ENCODE measurements at places on chromosomes 12 and 14. TPM values are rescaled to one million over a fixed set of nuclear protein-coding genes. Genes with fewer than 3 reads are reported as not detected.

PTPRO gene
- total RNA-seq, result not detected

GDF3 gene
- not detected for total RNA-seq

AQP6 gene
- total RNA-seq, result not detected

SIX1 gene
- not detected for total RNA-seq

LTBP2 gene
- 0.73 TPM for total RNA-seq

AKAP3 gene
- 0.71 TPM for total RNA-seq

AHNAK2 gene
- not detected for total RNA-seq

SOAT2 gene
- not detected for total RNA-seq

TAS2R9 gene
- total RNA-seq, result not detected

CAPZA3 gene
- not detected for total RNA-seq

TOX4 gene
- total RNA-seq, result 92.0 TPM

GRCh38 chr12:1481906-1482305, 112.5 kb downstream of the FBXL14 start:
- H3K36me3 ChIP-seq, result no peaks in the 10 kb centered on the region
- H3K4me3 ChIP-seq, result no peak overlapping the region
- H3K27ac ChIP-seq, result no peak overlapping the region
- no peak for DNase-seq
- H3K4me1 ChIP-seq, result no peaks in the 10 kb centered on the region

DNA sequence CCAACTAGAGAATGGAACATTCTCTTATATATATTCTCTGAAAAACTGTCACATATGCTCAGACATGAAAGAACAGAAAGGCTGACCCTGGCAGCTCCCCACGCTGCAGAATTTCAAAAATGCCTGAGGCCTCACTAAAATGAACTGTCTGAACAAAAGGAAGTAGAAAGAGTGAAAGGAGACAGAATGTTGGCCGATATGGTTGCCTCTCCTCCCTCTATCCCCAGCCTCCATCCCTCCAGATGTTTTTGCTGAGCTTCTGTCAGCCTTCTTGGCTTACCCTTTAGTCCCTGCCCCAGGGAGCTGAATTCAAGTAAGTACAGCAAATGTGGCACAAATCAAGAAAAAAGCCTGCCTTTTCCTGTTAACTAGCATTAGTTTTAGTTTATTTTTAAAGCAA, 6.9 kb downstream of the SMCO2 start:
- H3K27ac ChIP-seq, result no peak overlapping the region
- H3K36me3 ChIP-seq, result no peaks in the 10 kb centered on the region
- H3K4me3 ChIP-seq, result no peak overlapping the region
- H3K27me3 ChIP-seq, result peaks cover 12% of the 10 kb centered on the region
- no peak for DNase-seq
- no peaks in the 10 kb centered on the region for H3K4me1 ChIP-seq

DNA sequence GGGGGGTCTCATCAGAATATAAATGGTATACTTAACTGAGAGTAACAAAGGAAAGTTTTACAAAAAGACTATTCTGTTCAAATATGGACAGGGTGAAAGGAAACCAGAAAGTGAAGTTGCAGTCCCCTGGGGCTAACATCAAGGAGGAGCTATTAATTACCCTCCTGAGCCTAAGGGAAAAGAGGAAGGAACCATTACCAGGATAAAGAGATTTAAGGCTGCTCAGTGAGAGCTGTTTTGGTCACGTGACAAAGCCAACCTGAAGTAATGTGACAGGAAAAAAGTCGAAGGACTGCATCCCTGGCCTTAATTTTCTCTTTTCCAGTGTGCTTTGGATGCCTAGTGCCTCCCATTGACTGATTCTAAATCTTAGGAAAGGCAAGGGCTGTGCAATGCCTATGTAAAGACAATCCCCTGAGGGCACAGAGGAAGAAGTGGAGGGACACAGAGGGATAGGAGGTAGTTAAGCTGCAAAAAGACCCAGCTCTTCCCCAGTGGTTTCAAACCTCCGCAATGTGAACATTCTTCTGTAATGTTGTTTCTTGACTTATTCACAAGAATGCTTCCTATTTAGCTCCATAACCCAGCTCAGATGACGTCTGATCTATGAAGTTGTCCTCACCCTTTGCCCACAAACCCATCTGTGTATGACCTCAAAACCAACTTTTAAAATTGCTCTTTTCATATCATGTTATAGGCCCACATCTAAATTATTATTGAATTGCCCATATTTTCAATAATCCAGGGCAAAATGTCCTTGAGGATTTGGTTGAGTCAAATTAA, 187.7 kb upstream of the DCN start:
- peaks cover 9% of the 10 kb centered on the region for H3K27me3 ChIP-seq
- no peak overlapping the region for H3K4me3 ChIP-seq
- no peak overlapping the region for H3K27ac ChIP-seq
- H3K4me1 ChIP-seq, result peaks cover 16% of the 10 kb centered on the region
- no peaks in the 10 kb centered on the region for H3K36me3 ChIP-seq

- H3K4me1 ChIP-seq, result no peaks in the 10 kb centered on the region
- DNase-seq, result no peak
- H3K27me3 ChIP-seq, result no peaks in the 10 kb centered on the region
- no peak overlapping the region for H3K27ac ChIP-seq
- no peak overlapping the region for H3K4me3 ChIP-seq
Measured at GRCh38 chr12:43238281-43238680, 313.7 kb downstream of the ADAMTS20 start.

- peaks cover 4% of the 10 kb centered on the region for H3K36me3 ChIP-seq
- peaks cover 10% of the 10 kb centered on the region for H3K27me3 ChIP-seq
Measured at GRCh38 chr14:75379246-75379929, 48.4 kb upstream of the JDP2 start.

GRCh38 chr14:21672116-21672515, 1.5 kb downstream of the OR4E1 start:
- no peaks in the 10 kb centered on the region for H3K4me1 ChIP-seq
- no peak for DNase-seq
- H3K27me3 ChIP-seq, result peaks cover 27% of the 10 kb centered on the region
- H3K4me3 ChIP-seq, result no peak overlapping the region
- no peak overlapping the region for H3K27ac ChIP-seq

DNA sequence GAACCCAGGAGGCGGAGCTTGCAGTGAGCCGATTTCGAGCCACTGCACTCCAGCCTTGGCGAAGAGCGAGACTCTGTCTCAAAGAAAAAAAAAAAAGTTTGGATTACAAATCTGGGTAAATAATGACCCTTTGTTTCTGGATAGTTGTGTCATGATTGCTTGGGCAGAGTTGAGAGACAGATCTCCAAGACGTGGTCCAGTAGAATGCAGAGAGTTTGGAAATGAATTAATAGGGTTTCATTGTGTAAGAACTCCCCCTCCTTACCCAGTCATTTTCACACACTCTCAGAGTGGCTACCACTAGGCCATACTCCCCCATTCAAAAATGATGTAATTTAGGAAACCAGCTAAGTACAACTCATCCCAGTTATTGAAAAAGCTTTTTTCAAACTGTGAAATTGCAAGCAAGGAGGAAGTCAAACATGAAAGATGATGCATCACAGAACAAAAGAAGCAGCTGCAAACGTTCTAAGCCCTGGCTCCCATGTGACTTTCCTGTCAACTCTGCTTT, 1331.9 kb downstream of the AACS start:
- no peak for DNase-seq
- no peak overlapping the region for H3K27ac ChIP-seq
- H3K27me3 ChIP-seq, result no peaks in the 10 kb centered on the region
- H3K4me3 ChIP-seq, result no peak overlapping the region

GRCh38 chr12:116066381-116067230, 210.9 kb downstream of the MED13L start:
- no peaks in the 10 kb centered on the region for H3K27me3 ChIP-seq
- no peaks in the 10 kb centered on the region for H3K36me3 ChIP-seq
- H3K27ac ChIP-seq, result peak overlapping the region; percentile 89
- peaks cover 57% of the 10 kb centered on the region for H3K4me1 ChIP-seq

DNA sequence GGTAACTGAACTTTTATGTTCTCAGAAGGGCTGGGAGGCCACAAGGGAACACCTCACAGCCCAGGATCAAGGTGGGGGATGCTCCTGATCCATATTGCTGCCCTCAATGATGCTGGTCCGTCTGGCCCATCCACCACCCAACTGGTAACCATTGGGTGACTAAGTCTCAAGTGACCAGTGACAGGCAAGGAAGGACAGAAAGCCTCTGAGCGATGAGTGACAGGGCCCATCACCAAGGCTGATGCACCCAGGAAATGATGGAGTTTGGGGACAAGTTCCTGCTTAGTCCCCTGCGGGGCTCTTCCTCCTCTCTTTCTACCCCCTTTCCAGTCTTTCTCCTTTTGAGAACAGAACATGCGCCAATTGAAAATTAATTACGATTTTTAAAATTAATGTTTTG, 2.6 kb upstream of the MMP19 start:
- H3K4me1 ChIP-seq, result peaks cover 2% of the 10 kb centered on the region
- H3K4me3 ChIP-seq, result no peak overlapping the region
- peaks cover 17% of the 10 kb centered on the region for H3K27me3 ChIP-seq

- peak overlapping the region; percentile 79 for H3K4me3 ChIP-seq
- peak; percentile 72 for DNase-seq
- no peaks in the 10 kb centered on the region for H3K36me3 ChIP-seq
- H3K4me1 ChIP-seq, result peaks cover 38% of the 10 kb centered on the region
- H3K27me3 ChIP-seq, result no peaks in the 10 kb centered on the region
Measured at GRCh38 chr14:74941676-74942097, 13.7 kb downstream of the PGF start.

- H3K27me3 ChIP-seq, result no peaks in the 10 kb centered on the region
- no peak overlapping the region for H3K4me3 ChIP-seq
- peak overlapping the region; percentile 29 for H3K27ac ChIP-seq
Measured at GRCh38 chr14:31320922-31321766, 99.2 kb downstream of the HEATR5A start.

- no peak for DNase-seq
- no peaks in the 10 kb centered on the region for H3K4me1 ChIP-seq
- H3K4me3 ChIP-seq, result no peak overlapping the region
Measured at GRCh38 chr14:65357113-65357512, 55.4 kb upstream of the FUT8 start.

GRCh38 chr12:6647083-6647604, at the start of gene ACRBP:
Gene ACRBP, minus strand, starts transcription at chr12:6647432. Its CDS starts 66 bp downstream, at chr12:6647366.
- DNase-seq, result peak; percentile 69
- peaks cover 12% of the 10 kb centered on the region for H3K4me1 ChIP-seq
- peak within 1 kb of the TSS; percentile 81 for H3K4me3 ChIP-seq
- peaks cover 19% of the 10 kb centered on the region for H3K36me3 ChIP-seq
- no peak within 1 kb of the TSS for H3K27ac ChIP-seq

GRCh38 chr12:114958538-114958937, 274.6 kb upstream of the TBX3 start:
- H3K4me1 ChIP-seq, result no peaks in the 10 kb centered on the region
- H3K27me3 ChIP-seq, result no peaks in the 10 kb centered on the region
- no peak for DNase-seq

- H3K27me3 ChIP-seq, result peaks cover 3% of the 10 kb centered on the region
- no peak for DNase-seq
- peaks cover 13% of the 10 kb centered on the region for H3K4me1 ChIP-seq
- H3K4me3 ChIP-seq, result peak overlapping the region; percentile 12
- no peak overlapping the region for H3K27ac ChIP-seq
Measured at GRCh38 chr12:93976024-93976423, 172.4 kb upstream of the PLXNC1 start.

DNA sequence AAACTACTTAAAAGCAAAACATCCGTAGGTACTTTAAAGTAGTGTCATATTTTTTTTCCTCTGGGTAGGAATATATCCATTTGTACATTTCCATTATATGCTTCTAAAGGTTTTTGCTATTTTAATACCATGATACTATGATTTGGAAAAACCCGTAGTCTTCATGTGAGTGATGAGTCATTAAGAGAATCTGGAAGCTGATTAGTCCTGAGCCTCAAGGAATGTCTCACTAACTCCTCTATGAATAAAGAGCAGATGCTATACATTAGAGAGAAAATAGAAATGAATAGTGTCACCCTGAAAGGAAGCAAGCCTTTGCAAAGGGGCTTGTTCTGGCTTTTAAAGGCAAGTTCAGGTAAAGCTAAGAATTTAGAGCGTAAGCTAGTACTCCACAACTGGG, 432.1 kb downstream of the CCDC91 start:
- H3K27ac ChIP-seq, result no peak overlapping the region
- no peak for DNase-seq
- no peaks in the 10 kb centered on the region for H3K4me1 ChIP-seq
- no peaks in the 10 kb centered on the region for H3K36me3 ChIP-seq
- H3K4me3 ChIP-seq, result no peak overlapping the region

DNA sequence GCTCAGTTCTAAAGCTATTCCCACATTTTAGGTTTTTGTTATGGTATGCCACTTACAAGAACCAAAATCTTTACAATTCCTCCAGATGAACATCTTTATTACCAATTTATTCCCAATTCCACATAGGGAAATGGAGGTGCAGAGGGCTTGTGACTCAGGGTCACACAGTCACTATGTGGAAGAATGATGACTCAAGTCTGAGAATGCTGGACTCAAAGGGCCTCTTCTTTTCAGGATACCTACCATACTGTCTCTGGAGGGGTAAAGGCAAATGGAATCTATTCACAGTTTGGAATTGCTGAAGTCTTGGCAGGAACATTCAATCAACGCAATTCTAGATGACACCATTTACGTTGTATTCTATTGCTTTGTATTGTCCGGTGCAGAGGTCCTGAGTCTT, 48.2 kb upstream of the MANSC4 start:
- H3K27ac ChIP-seq, result no peak overlapping the region
- peaks cover under 1% of the 10 kb centered on the region for H3K4me1 ChIP-seq
- no peak overlapping the region for H3K4me3 ChIP-seq
- DNase-seq, result no peak
- H3K36me3 ChIP-seq, result no peaks in the 10 kb centered on the region

- H3K27me3 ChIP-seq, result no peaks in the 10 kb centered on the region
- no peaks in the 10 kb centered on the region for H3K4me1 ChIP-seq
- no peaks in the 10 kb centered on the region for H3K36me3 ChIP-seq
- H3K4me3 ChIP-seq, result no peak overlapping the region
Measured at GRCh38 chr12:130063866-130064265, 98.4 kb upstream of the FZD10 start.

DNA sequence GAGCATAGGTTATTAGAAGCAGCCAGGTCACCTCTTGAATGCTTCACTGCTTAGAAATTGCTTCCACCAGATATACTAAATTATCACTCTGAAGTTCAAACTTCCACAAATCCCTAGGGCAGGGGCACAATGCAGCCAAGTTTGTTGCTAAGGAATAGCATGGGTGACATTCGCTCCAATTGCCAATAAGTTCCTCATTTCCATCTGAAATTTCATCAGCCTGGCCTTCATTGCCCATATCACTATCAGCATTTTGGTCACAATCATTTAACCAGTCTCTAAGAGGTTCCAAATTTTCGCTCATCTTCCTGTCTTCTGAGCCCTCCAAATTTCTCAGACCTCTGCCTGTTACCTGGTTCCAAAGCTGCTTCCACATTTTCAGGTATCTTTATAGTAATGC, 356.1 kb downstream of the DAD1 start:
- H3K27me3 ChIP-seq, result no peaks in the 10 kb centered on the region
- no peak for DNase-seq
- peaks cover 27% of the 10 kb centered on the region for H3K4me1 ChIP-seq
- no peak overlapping the region for H3K27ac ChIP-seq
- H3K4me3 ChIP-seq, result no peak overlapping the region
- H3K36me3 ChIP-seq, result no peaks in the 10 kb centered on the region

- no peak for DNase-seq
- H3K27me3 ChIP-seq, result peaks cover 4% of the 10 kb centered on the region
- H3K27ac ChIP-seq, result no peak overlapping the region
- no peak overlapping the region for H3K4me3 ChIP-seq
Measured at GRCh38 chr12:67705394-67706370, 57.1 kb downstream of the DYRK2 start.

All from natural killer cell treated with Interleukin-12 subunit alpha and Interleukin-12 subunit beta and Interleukin-15 and Interleukin-18, amount 100 ng/mL, for 72 hours (primary cell).